ENCODE measurements at places on chromosomes 5 and 9.

DNA sequence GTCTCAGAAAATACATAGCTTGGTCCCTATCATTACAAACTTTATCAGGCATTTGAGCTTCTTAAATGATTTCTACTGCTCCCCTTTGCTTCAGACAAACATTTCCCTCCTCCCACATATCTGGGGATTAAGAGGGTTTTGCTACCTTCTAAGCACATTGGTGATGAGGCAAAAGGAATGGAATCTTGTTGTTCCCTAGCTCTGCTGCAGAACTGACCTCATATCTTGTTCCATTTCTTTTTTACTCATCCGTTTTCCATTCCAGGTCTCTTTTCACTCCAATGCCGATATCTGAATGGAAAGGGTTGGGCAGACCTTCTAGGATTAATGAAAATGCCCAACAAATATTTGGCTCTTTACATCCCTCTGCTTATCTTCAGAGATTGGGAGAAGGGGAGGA lies 444.6 kb downstream of the ZNF608 start:
- no peak for DNase-seq

GRCh38 chr9:4339836-4340560 lies 40.1 kb upstream of the GLIS3 start:
- DNase-seq, result no peak

DNA sequence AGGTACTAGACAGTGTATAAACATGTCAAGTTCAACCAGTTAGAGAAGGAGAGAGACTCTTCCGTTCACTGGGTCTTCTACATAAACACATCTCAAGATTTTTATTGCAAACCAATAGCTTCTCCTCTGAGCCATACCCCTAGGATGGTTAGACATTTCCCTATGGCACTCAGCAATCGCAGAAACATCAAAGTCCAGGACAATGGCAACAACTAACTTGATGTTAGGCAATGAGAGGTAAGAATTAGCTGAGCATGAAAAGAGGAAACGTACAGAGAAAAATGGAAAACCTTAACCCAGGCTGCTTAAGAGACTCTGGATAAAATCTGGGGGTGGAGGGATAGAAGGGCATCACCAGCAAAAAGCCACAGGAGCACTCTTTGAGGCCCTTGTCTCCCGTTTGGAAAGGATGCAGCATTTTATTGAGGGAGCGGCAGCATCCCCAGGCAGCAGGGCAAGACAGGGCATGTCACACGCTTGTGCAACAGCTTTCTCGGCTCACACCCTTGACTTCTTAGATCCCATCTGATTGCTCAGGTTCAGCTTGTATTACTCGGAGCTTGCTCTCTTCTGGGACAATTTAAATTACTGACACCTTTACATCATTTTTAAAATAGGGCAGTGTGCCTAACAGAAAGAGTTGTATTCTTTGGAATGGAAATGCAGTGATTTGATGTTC lies 8.6 kb upstream of the PSAT1 start:
- DNase-seq, result peak; percentile 36

- DNase-seq, result no peak
These were observed 57.3 kb downstream of the PHF2 start for GRCh38 chr9:93633492-93634221.
